T-helper 2 cell (primary cell): ENCODE measurements at places on chromosomes 4 and X.

DNA sequence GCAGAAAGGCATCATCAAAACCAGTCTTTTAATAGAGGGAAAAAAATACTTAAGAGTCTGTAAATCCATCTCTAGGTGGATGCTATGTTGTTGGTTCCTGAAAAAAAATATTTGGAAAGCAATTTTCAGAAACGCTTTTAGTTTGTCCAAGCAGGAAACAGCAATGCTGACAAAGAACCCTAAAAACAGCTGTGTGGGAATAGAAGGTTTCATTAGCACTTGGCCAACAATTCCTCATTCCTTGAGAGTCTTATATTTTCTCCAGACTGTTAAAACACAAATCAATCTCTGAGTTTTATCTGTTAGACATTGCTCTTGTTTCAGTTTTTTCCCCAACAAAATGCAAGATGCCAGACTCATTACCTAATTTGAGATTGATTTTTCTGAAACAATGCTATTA is 6.4 kb downstream of the MXRA5 start:
- DNase-seq = no peak

- no peak for DNase-seq
Observed at GRCh38 chr4:4735870-4736269, 123.6 kb upstream of the MSX1 start.

DNA sequence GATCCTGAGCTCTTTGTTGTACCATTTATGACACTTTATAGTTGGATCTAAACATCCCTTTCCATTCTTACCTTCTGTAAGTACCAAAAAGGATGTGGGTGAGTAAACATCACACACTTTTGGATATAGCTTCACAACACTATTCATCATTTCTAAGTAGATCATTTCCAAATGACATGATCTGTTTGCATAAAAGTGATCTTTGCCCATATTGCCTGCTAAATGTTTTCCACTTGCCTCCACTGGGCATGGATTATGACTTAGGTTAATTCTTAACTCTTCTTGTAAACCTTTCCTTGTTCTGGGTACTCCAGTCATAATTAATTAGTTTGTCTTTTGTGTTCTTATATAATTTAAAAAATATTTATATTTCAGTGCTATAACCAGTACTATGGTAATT is 244.9 kb upstream of the AGA start:
- no peak for DNase-seq

DNA sequence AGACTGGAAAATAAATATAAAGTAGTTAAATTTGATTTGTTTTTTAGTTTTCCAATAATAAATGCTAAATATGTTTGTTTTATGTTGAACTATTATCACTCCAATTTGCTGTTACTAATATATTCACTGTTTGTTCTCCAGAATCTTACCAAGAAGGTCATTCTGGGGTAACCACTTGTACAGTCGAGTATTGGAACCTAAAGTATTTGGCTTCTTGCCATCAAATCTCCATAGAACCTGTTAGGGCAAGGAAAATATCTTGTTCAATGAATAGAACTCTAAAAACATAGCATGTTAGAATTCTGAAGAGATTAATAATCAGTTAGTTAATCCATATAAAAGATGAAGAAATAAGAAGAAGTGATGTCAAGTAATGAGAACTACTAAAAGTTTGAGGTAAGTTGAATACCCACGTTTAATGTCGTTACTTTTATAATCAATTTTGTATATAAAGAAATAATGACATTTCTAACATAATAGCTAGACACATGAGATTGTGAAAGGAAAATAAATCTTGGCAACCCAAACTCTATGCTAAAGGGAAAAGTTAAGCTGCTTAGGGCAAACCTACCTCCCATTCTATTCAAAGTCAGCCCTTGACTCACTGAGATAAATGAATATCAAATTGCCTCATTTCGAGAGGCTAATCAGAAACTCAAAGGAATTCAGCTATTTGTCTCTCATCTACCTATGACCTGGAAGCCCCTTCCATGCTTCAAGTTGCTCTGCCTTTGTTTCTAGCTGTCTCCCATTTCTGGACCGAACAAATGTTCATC is 15.3 kb downstream of the UGT2B15 start:
- no peak for DNase-seq

GRCh38 chr4:48046059-48046458 is 29.5 kb downstream of the NIPAL1 start:
- no peak for DNase-seq

DNA sequence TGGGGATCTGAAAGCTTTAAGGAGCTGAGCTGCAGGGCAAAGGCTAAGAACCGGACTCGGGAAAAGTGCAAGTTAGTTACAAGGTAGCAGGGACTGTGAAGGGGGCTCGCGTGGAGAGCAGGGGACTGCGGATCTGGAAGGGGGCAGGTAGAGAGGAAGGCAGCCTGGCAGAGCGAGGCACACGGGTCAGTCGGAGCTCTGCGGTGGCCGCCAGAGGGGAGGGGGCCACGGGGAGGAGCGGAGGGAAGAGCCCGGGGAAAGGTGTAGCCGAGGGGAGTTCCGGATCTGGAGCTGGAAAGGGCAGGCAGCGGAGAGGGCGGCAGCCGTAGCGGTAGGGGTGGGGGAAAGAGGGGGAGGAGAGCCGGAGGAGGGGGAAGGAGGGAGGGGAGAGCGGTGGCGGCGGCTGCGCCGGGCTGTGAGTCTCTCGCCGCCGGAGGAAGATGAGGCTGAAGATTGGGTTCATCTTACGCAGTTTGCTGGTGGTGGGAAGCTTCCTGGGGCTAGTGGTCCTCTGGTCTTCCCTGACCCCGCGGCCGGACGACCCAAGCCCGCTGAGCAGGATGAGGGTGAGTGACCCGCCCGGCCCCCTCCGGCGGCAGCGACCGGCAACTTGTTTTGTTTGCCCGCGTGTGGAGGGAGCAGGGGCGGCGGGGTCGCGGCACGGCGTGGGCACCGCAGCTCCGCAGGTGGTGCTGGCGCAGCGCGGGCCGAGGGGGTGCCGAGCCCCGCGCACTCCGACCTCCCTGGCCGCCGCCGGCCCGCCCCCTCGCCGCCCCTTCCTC is at the start of gene GALNT7:
Gene GALNT7 (plus strand): TSS at position 416 of the 782 bp plus-strand sequence. CDS start 25 bp downstream, at position 441.
- peak; percentile 45 for DNase-seq

DNA sequence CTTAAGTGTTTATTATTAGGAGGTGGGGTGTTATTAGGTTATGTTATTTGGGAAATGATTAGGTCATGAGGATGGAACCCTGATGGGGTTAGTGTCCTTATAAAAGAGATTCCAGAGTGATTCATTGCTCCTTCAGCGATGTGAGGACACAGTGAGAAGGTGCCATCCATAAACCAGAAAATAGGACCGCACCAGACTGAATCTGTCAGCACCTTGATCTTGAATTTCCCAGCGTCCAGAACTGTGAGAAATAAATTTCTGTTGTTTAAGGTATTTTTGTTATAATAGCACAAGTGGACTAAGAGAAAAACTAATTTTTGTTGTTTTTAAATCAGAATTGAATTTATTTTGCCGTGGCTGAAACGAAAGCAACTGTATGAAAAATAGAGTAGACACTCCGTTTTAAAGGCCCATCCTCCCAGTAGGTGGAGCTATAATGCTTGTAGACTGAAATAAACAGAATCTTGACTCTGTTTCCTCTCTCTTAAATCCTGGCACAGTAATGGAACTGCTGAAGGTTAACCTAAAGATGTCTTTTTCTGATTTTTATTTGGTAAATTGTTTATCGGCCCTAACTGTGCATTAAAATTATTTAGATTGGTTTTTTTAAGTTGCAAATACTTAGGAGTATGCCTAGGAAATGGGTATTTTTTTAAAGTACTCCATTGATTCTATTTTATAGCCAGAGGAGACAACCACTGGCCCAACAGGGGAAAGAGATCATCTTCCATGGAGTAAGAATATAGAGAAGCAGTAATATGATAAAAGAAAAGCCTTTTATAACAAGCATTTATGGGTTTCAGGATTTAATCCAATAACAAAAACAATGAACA is 133.2 kb upstream of the ADAMTS3 start:
- DNase-seq = no peak

DNA sequence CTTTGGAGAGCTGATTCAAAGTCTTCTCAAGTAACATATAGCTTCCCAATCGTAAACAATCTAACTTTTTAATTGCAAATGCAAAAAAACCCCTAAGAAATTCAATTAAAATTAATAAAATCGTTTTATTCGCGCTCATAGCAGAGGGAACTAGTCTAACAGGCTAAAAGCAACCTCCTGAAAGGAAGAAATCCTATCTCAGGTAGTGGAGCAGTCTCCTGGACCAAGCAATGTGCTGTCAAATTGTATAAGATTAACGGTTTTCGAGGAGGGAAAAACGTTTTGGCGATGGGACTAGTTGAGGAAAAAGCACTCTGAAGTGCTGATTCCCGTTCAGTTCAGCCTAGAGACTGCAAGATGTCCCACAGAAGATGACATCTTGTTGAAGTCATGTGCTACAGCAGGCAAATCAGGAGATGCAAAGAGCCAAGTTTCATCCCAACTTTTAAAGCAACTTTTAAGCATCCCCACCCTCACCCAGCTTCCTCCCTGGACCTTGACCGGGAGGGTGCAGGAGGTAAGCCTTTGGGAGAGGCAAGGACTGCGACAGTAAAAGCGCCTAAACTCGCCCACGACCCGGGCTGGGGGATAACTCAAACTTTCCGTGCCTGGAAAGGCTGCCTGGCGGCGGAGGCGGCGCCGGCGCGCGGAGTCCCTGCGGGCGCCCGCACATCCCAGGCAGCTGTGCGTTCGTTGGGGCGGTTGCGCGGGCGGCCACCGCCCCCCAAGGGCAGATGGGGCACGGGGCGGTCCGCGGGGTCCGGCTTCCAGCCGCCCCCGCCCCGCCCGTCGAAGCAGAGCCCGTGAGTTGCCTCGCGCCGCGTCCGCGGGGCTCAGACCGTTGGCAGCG is 784 bp downstream of the MAP7D3 start:
- DNase-seq = no peak

DNA sequence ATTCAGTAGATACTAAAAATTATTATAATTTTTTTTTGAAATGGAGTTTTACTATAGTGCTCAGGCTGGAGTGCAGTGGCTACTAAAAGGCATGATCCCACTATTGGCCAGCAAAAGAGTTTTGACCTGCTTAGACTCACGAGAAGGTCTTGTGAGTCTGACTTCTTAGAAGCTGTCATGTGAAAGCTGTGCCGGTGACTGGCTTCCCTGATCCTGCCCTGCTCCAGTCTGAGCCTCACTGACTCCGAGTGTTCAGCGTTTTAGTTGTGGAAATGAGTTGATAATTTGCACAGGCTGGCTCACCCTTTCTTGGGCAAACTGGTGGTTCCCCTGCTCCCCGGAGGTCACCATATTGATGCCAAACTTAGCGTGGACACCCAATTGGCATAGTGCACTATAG is 16.4 kb upstream of the CXCL8 start:
- no peak for DNase-seq

DNA sequence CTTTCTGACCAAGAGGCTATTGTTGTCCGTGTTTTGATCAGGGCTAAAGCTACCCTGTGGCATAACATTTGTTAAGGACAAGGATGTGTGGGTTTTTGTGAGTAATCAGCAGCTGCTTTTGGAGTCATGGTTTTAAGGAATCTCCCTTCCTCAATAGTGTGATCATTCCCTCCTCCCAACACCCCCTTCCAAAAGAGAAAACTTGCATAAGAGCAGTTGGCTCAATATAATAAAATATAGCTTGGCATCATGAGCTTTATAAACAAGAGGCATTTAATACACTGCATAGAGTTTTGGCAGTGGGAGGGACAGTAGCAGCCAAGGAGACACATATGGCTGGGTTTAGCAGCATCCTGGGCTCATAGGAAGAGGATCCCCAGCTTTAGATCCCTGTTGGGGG is 84.7 kb downstream of the NHS start:
- DNase-seq = no peak

DNA sequence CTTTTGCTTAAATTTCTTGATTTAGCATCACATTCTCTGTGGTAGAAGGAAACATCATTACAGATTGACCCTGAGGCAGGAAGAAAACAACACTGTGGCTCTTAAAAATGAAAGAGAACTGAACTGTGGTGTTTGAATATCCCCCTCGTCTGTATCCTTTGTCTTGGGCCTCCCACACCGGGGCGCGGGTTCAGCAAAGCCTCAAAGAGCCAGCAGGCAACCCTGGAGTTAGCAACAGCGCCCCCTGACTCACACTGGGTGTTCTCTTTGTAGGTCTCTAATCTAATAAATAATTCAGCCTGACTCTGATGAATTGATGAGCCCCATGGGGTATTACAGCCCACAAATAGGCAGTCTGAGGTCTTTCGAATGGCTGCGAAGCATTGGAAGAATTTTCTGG is 46.1 kb upstream of the CTSO start:
- DNase-seq = no peak

DNA sequence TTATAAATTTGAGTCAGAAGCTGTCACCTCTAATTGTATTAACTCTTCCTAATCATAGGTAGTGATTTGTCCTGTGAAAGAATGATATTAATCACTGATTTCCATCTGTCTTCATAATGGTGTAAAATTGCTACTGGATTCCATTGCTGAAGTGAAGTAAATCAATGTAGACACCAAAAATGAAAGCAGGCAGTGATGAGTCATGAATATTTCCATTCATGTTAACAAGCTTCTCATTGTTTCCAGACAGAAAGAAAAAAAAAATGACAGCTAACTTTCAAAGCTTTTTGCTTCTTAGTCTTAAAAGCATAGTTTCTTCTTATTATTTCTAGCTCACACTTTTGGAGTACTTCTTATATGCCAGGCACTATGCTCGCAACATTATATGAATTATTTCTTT is 21.5 kb downstream of the FAM114A1 start:
- peak; percentile 76 for DNase-seq

- no peak for DNase-seq
Observed at GRCh38 chr4:133776961-133777360, 424.6 kb downstream of the PABPC4L start.

GRCh38 chr4:105632599-105632998 is 75.9 kb downstream of the INTS12 start:
- no peak for DNase-seq

DNA sequence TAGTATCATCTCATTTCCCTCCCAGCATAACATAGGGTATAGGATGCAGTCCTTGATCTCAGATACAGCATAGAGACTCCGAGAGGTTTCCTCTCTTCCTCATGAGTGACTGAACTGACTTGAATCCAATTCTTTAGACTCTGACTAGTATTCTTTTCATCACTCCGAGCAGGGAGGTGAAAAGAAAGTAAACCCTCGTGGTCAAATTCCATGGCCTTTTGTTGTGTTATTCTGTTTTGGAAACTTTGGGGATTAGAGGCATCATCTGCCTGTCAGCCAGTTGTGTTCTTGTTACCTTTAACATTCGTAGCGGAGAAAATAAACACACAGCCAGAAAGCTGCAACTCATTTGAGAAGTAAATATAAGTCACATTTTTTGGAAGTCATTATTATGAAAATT is 206.6 kb downstream of the ARHGAP10 start:
- DNase-seq = no peak

DNA sequence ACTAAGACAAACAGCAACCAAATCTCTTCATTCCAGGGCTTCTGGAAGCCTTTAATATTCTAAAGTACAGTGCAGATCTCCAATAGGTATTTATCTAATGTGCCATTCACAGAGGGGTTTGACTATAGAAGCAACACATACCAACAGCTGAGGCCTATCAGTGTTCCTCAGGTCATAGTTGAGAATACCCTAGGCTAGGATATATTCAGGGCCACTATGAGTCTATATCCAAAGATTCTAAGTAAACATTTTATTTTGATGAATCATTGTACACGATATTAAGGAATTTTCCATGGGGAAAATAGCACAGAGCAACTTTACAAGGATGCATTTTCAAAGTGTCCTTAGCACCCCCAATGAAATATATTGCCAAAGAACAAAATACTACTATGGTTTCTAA is 9.7 kb downstream of the SMIM10 start:
- DNase-seq = no peak
